ENCODE measurements at places on chromosomes 2 and 18.
A peak's percentile ranks its signal among the peaks of the same experiment; 100 is the strongest.

- DNase-seq: no peak
Measured at GRCh38 chr18:32469691-32470459, 807 bp downstream of the GAREM1 start.

DNA sequence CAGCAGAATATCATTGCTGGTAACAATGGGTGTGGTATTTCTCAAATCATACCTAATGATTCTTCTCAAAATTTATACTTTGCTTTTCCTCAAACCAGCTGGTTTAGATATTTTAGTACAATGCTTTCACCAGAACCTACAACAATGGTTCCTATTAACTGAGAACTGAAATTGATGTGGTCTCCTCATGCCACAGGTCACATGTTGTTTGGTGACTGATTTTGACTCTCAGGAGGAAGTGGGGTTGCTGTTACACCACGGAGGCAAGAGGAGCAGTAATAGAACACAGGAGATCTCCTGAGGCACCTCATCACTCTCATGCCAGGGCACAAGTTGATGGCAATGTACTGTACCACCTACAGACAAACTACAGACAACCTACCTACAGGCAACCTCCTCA, 3.0 kb upstream of the CEP68 start:
- no peak for DNase-seq

DNA sequence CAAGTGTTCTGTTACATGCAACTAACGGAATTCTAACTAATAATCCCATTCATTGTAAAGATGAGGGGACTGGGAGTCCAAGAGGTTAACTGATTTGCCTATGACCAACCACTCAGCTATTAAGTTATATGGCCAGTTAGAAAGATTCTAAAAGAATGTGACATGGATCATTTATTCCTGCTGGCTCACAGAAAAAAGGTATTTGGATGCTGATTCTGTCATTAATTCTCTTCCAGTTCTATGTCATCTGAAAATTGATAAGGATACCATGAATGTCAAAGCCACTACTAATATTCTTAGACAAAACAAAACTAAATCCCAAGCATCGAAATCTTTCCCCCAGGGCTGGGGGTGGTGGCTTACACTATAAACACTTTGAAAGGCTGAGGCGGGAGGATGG, 41.2 kb upstream of the GORASP2 start:
- DNase-seq: no peak

- DNase-seq: no peak
Measured at GRCh38 chr18:4236940-4237663, 218.0 kb downstream of the DLGAP1 start.

- DNase-seq: peak; percentile 50
Measured at GRCh38 chr18:13629841-13630715, 96.3 kb downstream of the FAM210A start.

GRCh38 chr2:241584436-241584835, 25.9 kb downstream of the BOK start:
- peak; percentile 52 for DNase-seq

- no peak for DNase-seq
Measured at GRCh38 chr2:3911882-3912455, 208.6 kb downstream of the DCDC2C start.

GRCh38 chr2:150023663-150024062, 436.1 kb upstream of the MMADHC start:
- DNase-seq: no peak

- DNase-seq: no peak
Measured at GRCh38 chr2:144151405-144151804, 368.5 kb downstream of the ZEB2 start.

GRCh38 chr2:10344105-10345066, 41.7 kb downstream of the HPCAL1 start:
- DNase-seq: no peak

DNA sequence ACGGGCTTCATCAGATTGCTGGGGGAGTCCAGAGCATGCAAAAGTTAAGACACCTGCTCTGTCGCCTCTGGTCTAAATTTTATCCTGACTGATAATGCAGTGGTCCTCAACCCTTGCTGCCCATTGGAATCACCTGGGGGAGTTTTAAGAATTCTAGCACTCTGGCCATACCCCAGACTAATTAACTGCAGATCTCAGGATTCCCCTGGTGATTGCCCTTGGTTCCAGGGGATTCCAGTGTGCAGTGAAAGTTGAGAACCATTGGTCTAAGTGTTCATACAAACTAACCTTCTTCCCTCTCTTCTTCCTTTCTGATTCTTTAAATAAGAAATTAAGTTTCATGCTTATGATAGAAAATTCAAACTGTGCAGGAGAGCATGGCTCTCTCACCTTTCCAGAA, 105.7 kb upstream of the MGAT5 start:
- no peak for DNase-seq

- DNase-seq: no peak
Measured at GRCh38 chr2:187527262-187527661, 27.0 kb downstream of the TFPI start.

DNA sequence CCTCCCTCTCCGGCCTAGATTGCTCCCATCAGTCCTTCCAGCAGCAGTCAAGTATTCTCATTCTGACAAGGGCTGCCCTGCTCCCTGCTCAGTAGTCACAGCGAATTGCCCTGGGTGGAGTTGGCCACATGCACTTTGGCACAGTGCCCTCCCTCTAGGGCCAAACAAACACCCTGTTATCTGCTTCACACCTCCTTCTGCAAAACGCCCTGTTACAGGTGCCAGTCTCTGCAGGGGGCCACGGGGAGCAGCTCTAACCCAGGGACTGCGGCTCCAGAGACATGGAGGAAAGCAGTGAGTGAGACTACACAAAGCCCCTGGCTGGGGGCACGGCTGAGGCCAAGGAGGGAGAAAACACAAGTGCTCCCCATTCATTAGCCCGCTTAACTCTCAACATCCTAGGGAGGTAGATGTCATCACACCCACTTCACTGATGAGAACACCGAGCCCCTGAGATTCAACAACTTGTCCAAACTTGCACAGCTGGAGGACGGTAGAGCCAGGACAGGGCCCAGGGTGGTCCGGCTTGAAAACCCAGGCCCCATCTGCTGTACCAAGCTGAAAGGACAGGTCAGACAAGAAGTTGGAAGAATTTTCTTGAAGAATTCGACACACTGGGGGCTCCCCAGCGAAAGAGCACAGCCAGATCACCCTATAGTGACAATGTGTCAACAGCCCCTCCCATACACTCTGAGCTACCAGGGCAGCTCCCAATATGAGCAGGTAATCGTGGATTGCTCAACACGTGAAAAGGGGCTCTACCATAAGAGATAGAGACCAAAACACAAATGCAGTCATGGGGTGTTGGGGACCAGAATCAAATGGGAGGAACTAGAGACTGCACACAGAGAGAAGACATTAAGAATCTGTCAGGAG, 8.7 kb upstream of the TFCP2L1 start:
- no peak for DNase-seq

DNA sequence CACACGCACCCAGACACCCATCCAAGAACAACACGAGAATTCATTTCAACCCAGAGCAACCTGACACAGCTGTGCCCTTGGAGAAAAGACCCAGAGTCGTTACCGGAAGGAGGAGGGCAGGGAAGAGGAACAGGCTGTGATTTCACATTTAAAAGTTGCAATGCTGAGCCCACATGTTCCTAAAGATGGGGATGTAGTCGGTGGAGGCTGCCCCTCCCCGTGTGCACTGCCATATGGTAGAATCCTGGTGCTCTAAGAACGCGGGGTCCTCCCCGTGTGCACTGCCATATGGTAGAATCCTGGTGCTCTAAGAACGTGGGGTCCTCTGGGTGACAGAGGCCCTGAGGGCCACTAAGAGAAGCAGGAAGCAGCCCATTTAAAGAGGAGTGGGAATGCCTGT, 10.9 kb downstream of the MTERF4 start:
- DNase-seq: no peak

- DNase-seq: no peak
Measured at GRCh38 chr18:24249716-24250115, 110.9 kb downstream of the CABYR start.

GRCh38 chr18:42028247-42028832, 73.3 kb downstream of the PIK3C3 start:
- no peak for DNase-seq

DNA sequence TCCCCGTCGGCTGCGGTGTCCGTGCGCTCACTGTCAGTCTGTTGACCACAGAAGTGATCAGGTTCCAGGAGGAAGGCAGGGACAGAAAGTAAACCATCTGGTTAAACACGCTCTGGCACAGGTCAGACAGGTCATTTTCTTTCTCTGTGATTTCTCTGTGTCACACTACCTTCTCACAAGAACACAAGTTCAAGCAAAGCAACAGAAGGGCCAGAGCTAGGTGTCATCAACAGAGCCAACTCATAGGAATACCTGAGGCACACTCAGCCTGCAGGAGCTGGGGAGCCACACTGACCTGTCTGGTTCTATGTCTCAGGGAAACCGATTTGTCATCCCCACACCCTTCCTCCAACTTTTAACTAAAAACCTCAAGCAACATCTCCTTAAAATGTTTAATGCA, 115.1 kb upstream of the ZBTB14 start:
- no peak for DNase-seq

DNA sequence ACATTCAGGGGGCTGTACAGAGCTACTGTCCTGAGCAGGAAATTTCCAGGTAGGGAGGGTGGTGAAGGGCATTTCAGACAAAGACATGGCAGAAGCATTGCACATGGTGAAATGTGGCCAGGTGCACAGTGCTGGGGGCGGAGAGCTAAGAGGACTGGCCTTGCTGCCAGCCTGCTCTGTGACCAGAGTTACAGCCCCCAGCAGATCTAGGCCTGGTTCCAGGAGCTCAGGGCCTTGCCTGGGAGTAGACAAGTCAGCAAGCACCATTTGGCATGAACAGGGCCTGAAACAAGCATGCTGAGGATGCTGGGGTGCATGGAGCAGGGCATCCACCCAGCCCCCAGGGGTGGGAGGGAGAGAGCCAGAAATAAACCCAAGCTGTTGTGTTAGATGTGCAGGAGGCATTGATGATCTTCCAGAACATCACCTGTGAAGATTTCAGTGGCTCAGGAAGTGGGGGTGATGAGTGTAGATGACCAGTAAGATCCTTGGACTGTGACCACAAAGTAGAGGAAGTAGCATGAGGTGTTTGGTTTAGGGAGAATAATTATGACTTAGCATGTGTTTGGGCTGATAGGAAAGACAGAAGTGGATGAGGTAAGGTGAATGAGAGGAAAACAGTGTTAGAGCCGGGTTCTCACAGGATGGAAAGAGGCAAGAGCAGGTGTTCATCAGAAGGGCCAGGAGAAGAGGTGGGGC, 61.1 kb downstream of the COA5 start:
- DNase-seq: no peak

DNA sequence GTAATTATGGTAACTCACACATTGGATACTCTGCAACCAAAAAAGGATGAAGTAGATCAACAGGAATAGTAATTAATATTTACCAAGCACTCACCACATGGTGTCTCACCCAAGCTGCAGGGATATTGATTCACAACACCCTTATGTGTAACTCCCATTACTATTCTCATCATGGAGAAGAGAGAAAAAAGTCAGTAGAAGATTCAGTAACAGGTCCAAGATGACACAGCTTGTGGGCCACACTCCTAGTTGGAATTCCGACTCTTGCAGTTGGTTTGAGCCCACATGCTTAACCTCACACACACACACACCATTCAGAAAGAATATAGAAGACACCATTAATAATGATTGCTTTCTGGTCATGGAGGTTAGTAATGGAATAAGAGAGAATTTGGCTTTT, 1.7 kb upstream of the MLPH start:
- DNase-seq: no peak

DNA sequence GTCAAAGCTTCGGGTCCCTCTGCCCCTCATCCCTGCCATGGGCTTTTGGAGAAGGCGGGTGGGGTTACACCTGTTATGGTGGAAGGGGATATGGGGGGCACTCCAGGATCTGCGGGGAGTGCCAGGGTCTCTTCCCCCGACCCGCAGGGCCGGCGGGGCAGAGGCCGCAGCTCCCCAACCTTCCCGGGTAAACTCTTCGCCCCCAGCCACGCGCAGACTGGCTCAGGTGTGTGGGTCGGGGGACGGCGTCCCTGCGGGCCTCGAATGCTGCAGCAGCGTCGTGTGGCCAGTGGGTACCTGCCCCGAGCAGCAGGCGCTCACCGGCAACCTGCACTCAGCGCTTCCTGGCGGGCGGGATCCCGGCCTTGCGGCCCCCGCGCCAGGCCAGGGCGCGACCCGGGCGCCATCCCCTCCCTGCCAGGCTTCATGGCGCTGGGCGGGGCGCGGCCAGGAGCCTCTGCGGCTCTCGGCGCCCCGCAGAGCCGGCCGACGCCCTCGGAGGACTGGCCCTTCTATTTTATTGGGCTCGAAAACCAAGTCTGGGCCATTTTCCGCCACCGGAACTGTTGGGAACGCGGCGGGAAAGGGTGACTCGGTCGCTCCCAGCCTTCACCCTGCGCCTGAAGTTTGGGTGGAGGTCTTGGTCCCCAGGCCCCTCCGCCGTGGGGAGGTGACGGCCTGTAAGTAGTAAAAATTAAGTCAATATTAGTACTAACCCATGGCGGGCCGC, 4.5 kb downstream of the GBX2 start:
- no peak for DNase-seq

- no peak for DNase-seq
Measured at GRCh38 chr2:200741468-200742202, 70.1 kb upstream of the BZW1 start.

DNA sequence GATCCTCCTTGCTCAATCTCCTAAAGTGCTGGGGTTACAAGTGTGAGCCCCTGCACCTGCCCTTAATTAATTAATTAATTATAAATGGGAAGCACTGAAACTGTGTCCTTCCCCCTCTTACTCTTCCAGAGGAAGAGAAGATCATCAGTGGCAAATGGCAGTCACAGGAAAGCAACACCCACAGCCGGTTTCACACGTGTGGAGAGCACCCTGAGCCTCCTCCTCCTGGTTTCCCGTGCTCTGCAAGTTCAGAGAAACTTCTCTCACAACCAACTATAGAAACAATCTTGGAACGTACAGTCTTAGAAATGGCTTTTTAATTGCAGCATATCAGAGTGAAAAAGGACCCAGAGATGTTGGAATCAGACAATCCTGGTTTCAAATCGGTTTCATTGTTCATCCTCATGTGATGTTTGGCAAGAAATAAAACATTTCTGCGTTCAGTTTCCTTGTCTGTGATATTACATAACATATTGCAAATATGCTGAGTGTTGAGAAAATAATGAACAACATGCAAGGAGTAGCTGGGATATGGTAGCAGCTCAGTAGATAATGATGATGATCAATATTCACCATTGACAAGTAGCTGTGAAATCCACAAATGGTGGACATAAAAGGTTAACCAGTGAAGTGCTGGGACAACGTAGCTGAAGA, 141.0 kb upstream of the KCTD1 start:
- DNase-seq: no peak

- DNase-seq: no peak
Measured at GRCh38 chr18:35030277-35030989, 10.8 kb upstream of the MAPRE2 start.

DNA sequence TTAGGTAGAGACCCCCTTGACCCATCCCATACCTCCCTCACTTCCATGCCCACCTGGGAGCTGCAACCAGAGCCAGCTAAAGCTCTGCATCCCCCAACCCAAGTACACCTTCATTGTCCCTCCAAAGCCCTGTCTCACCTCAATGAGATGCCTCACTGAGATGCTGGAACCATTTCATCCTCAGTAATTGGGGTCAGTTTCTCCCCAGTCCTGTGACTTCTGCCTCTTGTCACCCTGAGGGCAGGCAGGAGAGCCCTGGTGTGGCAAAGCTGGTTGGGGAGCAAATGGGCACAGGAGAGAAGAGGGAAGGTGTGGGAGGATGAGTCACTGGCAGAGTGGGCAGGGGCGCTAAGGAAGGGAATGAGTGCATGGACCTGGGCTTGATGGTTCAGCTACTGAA, 27.9 kb upstream of the NT5DC4 start:
- DNase-seq: no peak

GRCh38 chr2:10089565-10090190, 9.5 kb upstream of the CYS1 start:
- no peak for DNase-seq

Data from iPS DF 19.7 (cell line).